ENCODE measurements at places on chromosomes 3 and 15. TPM values are rescaled to one million over a fixed set of nuclear protein-coding genes. Genes with fewer than 3 reads are reported as not detected.

DNA sequence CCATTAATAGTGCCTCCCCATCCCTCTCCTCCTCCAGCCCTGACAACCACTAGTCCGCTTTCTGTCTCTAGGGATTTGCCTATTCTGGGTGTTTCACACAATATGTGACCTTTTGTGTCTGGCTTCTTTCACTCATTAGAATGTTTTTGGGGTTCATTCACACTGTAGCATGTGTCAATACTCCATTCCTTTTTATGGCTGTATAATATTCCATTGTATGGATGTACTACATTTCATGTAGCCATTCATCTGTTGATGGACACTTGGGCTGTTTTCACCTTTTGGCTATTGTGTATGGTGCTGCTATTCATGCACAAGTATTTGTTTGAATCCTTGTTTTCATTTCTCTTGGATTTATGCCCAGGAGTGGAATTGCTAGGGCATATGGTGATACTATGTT lies 16.5 kb downstream of the GRK7 start:
- no peak for DNase-seq

- no peak for DNase-seq
Observed at GRCh38 chr3:41464401-41464800, 265.1 kb downstream of the CTNNB1 start.

POLQ gene
- total RNA-seq = 16.9 TPM

DNA sequence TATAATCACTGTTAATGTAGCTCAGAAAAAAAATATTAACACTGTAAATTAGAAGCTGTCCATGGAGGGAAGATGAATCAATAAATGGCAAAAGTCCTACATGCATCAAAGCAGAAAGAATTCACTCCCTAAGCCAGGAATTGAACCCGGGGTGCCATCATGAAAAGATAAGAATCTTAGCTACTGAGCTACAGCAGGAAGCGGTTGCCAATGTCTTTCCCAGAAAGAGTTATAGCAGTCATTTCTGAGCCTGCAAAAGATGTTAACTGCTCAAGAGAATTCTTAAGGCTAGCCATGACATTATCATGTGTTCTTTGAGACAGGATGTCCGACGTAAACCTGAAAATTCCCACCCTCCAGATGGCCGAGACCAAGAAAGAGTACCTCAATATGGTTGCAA lies 47.4 kb upstream of the MKRN3 start:
- no peak for DNase-seq

KCNH8 gene
- total RNA-seq = 3.5 TPM

DNA sequence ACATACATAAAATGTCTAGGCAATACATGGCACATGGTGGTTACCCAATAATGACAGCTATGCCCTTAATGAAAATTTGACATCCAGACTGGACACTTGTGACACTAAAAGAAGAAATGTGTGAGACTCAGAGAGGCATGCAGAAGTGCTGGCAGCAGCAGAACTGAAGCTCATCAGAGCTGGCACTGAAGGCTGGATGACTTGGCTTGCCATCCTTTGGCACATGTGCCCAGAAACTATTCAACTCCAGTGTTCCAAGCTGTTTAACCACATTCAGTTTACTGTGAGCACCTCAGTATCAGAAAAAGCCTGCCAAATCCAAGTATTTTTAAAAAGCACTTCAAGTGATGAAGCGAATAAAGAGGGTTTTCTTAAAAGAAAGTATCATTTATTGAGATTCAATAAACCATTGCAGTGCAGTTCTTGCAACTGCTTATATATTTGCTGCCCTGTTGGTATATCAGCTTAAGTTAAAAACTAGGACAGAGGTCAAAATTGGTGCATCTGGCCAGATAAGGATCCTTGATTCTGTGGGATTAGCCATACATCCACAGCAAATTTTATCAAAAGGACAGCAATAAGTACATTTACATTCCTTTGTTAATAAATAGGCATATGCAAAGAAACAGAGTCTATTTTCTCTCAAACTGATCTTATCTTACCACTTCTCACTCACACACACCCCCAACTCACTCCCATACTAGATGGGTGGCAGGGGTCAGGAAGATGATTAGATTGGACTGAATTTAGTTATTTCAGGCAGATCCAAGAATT lies 15.8 kb downstream of the IGSF11 start:
- no peak for DNase-seq

GRCh38 chr3:42667096-42667522 lies 13.6 kb downstream of the ZBTB47 start:
- no peak for DNase-seq

- no peak for DNase-seq
Observed at GRCh38 chr3:7461202-7461825, 600.4 kb downstream of the GRM7 start.

GRCh38 chr3:16548721-16549120 lies 35.2 kb upstream of the RFTN1 start:
- no peak for DNase-seq

MINAR1 gene
- 1.9 TPM for total RNA-seq

GRCh38 chr15:67070150-67070549 lies 4.7 kb downstream of the SMAD3 start:
- DNase-seq = no peak

DNA sequence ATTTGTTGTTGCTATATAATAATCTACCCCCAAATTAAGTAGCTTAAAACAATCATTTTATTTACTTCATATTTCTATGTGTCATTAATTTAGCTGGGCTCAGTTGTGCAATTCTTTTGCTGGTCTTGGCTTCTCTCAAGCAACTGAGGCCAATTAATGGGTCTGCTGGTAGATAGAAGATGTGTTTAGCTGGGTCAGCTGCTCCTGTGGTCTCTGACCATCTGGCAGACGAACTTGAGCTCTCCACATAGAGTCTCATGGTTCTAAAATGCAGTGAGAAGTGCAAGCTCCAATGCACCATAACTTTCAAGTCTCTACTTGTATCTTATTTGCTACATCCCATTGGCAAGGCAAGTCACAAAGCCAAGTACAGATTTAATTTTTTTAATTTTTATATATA lies 515.6 kb downstream of the ZIC1 start:
- DNase-seq = no peak

- no peak for DNase-seq
Observed at GRCh38 chr3:99419116-99419515, 219.3 kb upstream of the COL8A1 start.

DNA sequence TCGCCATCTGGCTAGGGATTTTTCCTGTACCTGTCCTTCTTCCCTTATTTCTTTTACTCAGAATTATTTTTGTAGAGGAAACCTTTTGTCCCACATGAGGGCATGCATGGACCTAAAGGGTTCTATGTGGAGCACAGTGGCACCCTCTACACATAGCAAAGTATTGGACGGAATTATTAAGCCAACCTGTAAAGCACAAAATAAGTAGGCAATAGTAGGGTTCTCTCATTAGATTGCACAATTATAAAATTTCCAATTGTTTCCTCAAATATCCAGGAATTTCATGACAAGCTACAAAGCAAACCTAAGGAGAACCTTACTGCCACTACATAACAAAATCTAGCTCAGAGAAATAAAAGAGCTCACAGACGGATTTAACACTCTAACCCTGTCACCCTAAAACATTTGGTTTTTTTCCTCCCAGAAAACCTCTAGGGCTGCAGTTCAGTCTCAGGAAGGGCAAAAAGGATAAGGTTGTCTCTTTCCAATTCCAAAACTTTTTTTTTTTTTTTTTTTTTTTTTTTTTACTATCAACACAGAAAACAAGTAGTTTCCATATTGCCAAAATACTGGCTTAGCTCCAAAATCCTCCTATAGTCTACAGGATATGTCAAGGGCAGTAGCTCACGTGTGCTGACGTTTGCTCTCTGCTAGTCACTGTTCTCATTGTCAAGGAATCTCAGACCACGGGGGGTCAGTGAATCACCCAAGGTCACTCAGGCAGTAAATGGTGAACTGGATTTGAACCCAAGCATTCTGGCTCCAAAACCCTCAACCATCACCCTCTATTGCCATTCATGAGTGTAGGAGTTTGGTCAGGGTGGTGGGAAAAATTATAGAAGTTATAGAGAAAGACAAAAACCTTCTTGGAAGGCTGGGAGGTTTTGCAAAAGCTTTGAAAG lies 52.3 kb downstream of the NCEH1 start:
- no peak for DNase-seq

KY gene
- total RNA-seq = 0.52 TPM

DNA sequence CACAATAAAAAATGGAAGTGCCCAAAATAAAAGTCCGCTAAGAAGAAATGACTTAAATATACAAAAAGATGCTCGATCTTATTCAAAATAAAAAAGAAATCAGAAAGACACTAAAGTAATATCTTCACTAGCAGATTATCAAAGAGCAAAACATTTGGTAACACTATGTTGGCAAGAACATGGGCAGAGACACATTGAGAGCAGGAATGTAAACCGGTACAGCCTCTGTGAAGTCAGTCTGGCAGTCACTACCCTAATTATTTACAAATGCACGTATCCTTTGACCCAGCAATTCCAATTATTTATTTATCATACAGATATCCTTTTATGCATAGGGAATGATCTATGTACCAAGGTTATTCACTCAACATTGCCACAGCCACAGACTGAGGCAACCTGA lies 34.5 kb downstream of the TBL1XR1 start:
- DNase-seq = no peak

DNA sequence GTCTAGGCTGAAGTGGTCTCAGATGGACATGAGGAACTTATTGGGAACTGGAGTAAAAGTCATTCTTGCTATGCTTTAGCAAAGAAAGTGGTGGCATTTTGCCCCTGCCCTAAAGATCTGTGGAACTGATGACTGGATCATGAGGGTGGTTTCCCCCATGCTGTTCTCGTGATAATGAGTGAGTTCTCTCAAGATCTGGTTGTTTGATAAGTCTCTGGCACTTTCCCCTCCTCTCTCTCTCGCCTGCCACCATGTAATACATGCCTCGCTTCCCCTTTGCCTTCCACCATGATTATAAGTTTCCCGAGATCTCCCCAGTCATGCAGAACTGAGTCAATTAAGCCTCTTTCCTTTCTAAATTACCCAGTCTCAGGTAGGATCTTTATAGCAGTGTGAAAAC lies 11.5 kb upstream of the MLF1 start:
- no peak for DNase-seq

BUB1B gene
- total RNA-seq = 96.6 TPM

DNA sequence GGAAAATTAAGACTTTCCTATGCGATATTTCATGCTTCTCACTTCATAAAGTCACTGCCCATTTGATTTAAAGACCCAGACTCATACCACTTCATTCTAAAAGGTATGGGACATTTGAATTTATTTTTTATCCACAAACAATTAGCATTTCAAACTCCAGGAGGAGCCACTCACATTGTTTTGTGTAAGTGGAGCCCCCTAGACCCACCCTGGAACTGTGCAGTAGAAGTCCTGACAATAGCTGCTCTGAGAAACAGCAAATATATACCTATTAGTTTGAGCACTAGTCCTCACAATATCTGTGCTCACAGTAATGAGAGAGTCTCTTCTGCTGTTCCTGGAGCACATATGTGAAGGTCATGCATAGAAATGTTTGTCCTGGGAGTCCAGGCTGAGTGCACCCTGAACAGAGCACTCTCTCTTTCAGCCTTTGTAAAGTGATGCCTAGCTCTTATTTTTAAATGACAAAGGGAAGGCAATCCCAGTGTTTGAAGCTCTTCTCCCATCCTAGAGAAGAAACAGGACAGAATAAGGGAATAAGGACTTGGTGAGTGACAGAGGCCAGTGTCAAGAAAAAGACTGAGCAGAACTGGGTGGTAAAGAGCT lies 127.5 kb upstream of the STRIT1 start:
- DNase-seq = no peak

CPA3 gene
- total RNA-seq = not detected

SERINC4 gene
- 0.35 TPM for total RNA-seq

- no peak for DNase-seq
Observed at GRCh38 chr3:58839187-58839586, 172.6 kb upstream of the FAM3D start.

- DNase-seq = no peak
Observed at GRCh38 chr3:45701172-45701867, 12.1 kb downstream of the SACM1L start.

DNA sequence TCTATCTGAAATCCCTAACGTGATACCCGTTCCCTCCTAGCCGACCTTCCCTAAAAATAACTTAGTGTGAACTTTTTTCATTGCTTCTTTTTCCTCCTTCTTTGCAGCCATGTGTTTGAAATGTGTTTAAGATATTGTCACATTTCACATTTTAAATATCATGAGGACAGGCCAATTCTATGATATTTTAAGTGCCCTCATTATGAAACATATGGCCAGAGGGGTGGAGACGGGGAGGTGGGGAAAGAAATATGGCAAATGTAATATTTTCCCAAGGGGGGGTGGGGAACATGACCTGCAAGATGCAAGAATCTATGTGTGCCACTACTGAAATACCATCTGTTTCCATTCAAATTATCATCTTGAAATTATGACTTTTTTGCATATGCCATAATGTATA lies 1039.2 kb downstream of the AGBL1 start:
- no peak for DNase-seq

DNA sequence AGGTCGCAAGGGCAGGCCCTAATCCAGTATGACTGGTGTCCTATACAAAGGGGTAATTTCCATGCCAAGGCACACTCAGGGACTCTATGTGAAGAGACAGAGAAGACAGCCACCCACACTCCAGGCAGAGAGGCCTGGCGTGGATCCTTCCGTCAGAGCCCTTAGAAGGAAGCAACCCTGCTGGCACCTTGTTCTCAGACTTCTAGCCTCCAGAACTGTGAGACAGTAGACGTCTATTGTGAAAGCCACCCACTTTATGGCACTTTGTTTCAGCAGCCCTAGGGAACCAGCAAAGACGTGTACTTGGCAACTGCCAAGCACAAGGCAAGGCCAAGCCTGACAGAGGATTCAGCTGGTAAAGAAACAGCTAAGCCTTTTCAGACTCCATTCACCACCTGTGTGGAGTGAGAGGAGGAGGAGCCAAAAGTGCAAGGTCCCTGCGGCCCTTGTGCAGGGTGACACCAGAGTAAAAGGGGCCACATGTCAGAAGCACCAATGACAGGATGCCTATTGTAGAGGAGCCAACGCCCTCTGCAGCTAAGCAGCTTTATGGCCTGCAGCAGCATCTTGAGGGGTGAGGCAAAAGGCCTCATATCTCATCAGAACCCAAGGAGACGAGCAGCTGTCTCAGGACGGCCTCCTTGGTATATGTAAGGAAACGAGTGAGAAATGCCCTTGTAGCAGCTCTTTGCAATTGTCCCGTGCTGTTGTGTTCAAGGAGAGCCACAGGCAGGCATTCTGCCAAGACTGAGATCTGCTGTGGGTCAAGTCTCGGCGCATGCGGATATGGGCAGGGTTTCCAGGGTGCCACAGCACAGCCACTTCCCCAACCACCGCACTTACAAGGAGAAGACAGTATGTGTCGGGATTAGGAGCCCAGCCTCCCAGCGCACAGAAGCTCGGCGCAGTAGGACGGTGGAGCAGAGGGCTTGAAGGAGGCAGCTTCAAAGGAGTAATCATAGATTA lies 121.5 kb upstream of the LIPC start:
- DNase-seq = no peak

GRCh38 chr3:186929186-186929585 lies 1.1 kb upstream of the ST6GAL1 start:
- DNase-seq = no peak

NSUN3 gene
- 12.0 TPM for total RNA-seq

ATP13A5 gene
- total RNA-seq = not detected

GRCh38 chr15:89864958-89865739 lies 28.6 kb downstream of the AP3S2 start:
- no peak for DNase-seq

TM6SF1 gene
- total RNA-seq = 0.16 TPM

CHRM5 gene
- not detected for total RNA-seq

GRCh38 chr3:100437721-100438622 lies 36.6 kb downstream of the LNP1 start:
- no peak for DNase-seq
